SHP77 treated with DMSO at 0.1 percent for 48 hours (cell line): ENCODE measurements at places on chromosomes 5 and 9.

DNA sequence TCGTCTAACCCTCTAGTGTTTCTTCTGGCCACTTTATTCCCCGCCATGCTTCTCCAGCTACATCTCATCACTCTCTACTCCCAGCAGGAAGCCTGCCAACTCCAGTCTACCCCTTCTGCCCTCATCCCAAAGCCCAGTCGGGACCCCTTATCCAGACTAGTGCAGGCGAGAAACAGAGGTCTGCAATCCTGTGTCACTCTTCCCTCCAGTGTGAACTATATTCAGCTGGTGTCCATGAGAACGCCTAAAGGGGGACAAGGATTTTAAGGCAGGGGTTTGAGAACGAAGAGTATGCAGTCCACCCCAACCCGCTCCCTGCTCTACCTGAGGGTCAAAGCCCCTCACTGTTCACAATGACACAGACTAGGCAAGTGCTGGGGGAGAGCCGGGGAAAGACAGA, 41.7 kb upstream of the GABRP start:
- no peak for DNase-seq

DNA sequence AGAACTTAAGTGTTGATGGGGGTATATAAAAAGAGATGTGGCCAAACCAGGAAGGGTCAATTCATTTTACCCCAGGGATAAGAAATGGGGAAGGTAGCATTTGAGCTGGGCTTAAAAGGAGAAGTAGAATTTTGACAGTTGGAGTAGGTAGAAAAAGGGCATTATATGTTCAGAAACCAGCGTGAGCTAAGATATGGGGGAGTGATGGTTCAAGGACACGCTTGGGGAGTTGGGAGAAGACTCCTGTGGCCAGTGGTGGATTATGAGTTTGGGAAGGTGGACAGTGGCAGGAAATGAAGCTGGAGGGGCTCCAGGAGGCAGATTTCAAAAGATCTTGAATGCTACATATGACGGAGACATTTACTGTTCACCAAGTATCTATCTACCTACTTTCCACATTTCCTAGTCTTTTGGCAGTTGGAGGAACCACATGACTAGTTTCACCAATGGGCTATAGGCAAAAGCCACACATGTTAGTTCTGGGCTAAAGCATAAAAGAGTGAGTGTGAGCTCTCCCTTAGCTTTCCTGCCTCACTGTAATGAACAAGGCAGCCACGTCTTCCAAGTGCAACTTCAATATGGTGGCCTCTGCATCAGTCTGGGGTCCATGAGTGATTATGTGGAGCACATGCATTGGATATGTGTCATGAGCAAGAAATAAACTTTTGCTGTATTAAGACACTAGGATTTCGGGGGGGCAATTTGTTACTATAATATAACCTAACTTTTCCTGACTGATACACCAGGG, 15.7 kb upstream of the GSN start:
- no peak for DNase-seq

DNA sequence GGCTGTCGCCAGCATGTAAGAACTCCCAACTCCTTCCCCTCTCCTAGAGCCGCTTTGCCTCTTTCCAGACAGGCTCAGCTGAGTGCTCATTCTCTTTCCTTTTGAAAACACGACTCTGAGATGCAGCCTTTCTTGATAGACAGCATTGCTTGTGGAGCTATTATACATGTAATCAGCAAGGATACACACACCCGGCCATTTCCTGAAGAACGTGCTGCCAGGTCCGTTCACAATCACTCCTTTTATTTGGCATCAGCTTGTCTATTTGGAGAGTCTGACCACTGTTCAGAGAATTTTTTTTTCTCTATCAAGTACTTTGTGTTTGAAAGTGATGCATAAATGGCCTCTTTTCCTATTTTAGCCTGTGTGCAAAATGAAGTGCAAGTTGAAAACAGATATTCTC, 328.7 kb downstream of the MARCHF11 start:
- no peak for DNase-seq

DNA sequence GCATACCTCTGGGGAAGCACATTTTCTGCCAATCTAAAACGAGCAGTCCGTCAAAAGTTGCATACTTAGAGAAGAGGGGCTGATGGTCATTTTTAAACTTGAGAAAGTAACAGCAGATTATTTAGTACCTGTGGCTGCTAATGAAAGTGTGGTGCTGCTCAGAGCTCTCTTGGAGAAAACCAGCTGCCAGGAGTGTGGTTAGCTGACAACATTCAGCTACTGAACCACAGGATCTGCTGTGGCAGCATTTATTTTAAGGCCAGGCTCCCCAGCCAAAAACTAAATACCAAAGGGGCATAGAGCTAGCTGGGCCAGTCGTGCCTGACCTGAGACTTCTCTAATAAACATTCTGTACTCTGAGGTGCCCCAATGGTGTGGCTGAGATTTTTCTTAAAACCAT, 203.6 kb downstream of the EDIL3 start:
- no peak for DNase-seq

- DNase-seq, result no peak
These were observed 589.8 kb downstream of the PRELID2 start for GRCh38 chr5:145245354-145245753.
